ENCODE measurements at places on chromosomes 1 and 21.

GRCh38 chr1:156119503-156120209 lies 5.1 kb downstream of the LMNA start:
- peak; percentile 79 for DNase-seq

GRCh38 chr1:234980645-234981396 lies 147.8 kb downstream of the TOMM20 start:
- DNase-seq, result peak; percentile 97

DNA sequence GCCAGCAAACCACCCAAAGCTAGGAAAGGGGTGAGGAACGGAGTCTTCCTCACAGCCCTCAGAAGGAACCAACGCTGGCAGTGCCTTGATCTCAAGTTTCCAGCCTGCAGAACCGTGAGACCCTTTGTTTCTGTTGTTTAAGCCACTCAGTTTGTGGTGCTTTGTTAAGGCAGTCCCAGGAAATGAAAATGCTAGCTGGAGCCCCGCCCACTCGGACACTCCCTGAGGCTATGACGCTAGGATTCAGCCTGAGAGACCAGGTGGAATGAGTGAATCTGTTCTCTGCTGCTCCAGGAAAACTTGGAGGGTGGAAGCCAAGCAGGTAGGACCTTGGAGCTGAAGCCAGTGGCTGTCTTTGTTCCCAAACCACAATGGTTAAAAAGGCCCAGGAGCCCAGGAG lies 196.5 kb upstream of the POU3F1 start:
- no peak for DNase-seq

- DNase-seq, result peak; percentile 12
These were observed 129.7 kb downstream of the ATP1B1 start for GRCh38 chr1:169236143-169236542.

DNA sequence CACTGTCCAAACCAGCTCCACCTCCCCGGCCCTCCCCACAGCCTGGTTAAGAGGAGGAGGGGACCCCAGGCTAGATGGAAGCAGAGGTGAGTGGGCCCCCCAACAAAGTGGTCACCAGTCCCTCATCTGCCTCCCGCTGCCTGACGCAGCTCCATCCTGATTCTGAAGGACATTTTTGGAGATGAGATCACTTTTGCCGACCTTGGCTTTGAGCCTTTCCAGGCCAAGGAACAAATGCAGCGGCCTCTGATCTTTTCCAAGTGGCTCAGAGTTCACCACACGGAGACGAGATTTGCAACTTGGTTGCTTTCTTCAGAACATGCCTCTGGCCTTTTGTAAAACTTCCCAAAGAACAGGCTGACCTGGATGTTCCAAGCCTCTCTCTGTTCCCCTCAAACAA lies 223.1 kb downstream of the NPHP4 start:
- no peak for DNase-seq

GRCh38 chr1:59128239-59128736 lies 168.6 kb upstream of the FGGY start:
- DNase-seq, result peak; percentile 91

DNA sequence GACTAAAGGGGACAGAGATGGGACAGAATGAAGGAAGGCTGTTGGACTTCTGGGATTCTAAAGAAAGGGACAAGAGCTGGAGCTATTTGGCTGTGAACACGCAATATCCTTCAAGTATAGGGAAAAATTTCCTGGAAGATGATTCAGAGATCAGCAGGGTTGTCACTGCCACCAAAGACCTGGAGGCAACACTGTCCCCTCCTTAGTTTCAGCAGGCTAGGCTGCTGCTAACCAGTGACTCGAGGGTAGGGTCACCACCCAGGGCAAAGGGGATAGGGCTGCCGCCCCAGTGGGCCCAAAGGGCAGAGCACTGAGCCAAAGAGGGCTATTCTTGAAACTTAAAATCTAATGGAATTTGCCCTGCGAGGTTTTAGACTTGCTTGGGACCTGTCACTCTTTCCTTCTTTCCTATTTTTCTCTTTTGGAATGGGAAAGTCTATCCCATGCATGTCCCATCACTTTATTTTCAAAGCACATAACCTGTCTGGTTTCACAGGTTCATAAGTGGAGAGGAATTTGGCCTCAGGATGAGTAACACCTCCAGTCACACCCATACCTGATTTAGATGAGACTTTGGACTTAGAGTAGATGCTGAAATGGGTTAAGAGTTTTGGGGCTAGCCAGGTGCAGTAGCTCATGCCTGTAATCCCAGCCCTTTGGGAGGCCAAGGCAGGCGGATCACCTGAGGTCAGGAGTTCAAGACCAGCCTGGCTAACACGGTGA lies 11.9 kb downstream of the IFNLR1 start:
- no peak for DNase-seq

DNA sequence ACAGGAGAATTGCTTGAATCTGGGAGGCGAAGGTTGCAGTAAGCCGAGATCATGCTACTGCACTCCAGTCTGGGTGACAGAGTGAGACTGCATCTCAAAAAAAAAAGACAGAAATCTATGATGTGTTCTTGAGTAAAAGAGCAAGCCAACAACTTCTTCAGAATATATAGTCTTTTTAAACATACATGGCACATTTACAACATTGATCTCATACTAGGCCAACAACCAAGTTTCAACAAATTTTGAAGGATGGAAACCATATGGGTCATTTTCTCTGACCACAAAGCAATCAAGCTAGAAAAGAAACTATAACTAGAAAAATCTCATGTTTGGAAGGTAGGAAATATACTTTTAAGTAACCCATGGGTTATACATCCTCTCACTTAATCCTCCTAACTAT lies 38.3 kb downstream of the PAFAH2 start:
- no peak for DNase-seq

GRCh38 chr1:99691175-99691574 lies 45.3 kb downstream of the PALMD start:
- peak; percentile 63 for DNase-seq

GRCh38 chr1:111354584-111354983 lies 63.9 kb downstream of the CHIA start:
- DNase-seq, result no peak

- no peak for DNase-seq
These were observed 554.6 kb upstream of the BEND5 start for GRCh38 chr1:49331066-49331852.

GRCh38 chr1:233432916-233433315 lies 105.4 kb downstream of the MAP3K21 start:
- peak; percentile 8 for DNase-seq

DNA sequence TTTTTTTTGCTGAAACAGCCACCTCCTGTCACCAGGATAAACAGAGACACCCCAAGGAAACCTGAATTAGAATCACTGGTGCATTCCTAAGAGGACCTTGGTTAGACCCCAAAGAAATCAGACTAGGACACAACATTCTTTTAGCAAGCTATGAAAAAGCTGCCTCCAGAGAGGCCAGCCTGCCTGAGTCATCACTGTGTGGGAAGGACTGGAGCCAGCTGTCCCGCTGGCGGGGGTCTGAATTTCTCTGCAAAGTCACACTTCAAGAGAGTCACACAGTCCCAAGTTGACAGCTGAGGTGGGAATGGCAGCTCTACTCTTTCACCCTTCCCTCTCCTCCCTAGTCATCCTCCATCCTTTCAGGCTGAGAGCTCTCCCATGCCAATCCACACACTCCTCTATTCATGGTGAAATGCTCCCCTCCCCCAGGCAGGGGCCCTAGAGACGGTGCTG lies 405.0 kb upstream of the POU3F1 start:
- peak; percentile 93 for DNase-seq

GRCh38 chr1:221040101-221040500 lies 160.9 kb downstream of the HLX start:
- no peak for DNase-seq

- DNase-seq, result no peak
These were observed 44.5 kb downstream of the LRRC53 start for GRCh38 chr1:74467786-74468377.

DNA sequence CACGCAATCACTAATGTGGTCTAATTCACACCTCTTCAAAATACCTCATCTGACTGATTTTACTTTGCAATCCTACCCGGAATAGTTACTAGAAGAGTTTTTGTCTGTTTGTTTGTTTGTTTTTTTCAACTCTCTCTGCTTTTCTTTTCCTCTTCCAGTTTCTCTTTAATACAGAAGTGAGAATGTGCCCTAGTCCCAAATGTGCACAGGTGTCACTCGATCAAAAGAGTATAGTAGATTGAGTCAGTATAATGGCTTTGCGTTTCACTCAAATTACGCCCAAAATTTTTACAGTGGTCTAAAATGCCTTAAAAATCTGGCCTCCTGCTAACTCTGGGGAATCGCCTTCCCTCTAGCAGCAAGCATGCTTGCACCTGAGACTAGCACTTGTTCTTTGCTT lies 1536.8 kb downstream of the KCNT2 start:
- no peak for DNase-seq

GRCh38 chr1:117127795-117128194 lies 6.2 kb upstream of the TRIM45 start:
- DNase-seq, result no peak

DNA sequence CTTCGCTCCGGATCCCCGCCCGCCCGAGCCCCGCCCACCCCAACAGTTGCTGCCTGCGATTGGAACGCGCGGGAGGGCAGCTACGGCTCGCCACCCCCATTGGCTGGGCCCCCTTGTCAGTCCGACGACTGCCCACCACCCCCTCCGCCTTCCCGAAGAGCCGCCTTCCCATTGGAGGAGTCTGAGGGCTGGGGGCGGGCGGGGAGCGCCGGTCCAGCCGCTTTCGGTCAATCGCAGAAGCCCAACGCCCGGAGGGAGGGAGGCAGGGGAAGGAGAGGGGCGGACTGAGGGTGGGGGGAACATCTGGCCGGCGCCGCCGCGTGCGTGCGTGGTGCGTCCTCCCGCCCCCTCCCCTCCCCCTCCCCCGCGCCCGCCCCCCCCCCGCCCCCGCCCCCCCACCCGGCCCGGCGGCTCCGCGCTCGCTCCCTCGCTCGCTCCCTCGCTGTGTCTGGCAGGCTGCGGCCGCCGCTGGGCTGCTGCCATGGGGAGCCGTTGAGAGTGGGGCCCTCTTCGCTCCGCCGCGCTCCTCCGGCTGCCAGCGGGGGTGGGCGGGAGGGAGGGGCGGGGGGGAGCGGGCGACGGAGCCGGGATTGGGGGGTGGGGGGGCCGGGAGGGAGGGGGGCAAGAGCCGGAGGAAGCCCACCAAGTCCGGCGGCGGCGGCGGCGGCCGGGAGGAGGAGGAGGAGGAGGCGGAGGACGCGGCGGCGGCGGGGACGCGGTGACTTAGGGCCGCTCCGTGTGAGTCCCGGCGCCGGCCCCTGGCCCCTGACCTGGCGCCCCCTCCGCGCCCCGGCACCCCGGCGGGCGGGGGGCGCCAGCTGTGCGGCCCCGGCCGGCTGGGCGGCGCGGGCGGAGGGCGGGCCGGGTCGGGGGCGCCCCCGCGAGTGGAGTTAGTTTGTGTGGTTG lies 2.6 kb upstream of the ZBTB18 start:
- DNase-seq, result peak; percentile 100

DNA sequence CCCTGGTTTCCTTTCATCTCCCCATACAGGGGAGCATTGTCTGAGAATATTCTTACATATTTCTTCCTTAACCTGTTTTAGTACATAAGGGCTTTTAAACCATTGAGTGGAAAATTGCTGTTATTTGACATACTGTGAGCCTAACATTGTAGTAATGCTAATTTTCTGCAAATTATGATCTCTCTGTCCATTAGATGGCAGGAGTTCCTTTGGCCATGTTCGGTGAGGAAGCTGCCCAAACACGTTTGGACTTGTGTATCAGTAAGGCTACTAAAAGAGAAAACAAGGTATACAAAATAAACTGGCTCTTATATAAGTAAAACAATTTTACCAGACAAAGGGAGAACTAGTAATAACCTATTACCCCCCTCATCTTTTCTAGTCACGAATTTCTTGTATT lies 29.2 kb downstream of the CDC7 start:
- DNase-seq, result peak; percentile 33

- peak; percentile 82 for DNase-seq
These were observed 25.1 kb upstream of the BRDT start for GRCh38 chr1:91924146-91924545.

- no peak for DNase-seq
These were observed 92.0 kb downstream of the IER5 start for GRCh38 chr1:181180407-181181031.

- peak; percentile 35 for DNase-seq
These were observed 43.0 kb downstream of the SNX7 start for GRCh38 chr1:98704474-98704873.

GRCh38 chr1:159090286-159091179 lies 14.0 kb upstream of the AIM2 start:
- peak; percentile 70 for DNase-seq

DNA sequence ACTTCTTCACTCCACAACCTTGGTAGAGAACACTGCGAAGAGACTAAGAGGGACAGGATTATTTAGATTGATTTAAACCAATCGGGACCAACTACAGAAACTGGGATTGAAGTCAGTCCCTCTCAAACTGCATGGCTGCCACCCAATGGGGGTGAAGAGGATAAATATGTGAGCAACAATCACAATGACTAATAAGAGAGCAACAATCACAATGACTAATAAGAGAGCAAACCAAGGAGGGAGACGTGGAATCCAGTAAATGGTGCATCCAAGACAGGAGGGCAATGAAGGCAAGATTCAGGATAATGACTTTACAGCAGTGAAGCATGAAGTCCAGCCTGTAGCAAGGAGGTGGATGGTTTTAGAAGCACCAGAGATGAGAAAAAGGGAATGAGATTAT lies 322.8 kb downstream of the TTLL7 start:
- peak; percentile 61 for DNase-seq

DNA sequence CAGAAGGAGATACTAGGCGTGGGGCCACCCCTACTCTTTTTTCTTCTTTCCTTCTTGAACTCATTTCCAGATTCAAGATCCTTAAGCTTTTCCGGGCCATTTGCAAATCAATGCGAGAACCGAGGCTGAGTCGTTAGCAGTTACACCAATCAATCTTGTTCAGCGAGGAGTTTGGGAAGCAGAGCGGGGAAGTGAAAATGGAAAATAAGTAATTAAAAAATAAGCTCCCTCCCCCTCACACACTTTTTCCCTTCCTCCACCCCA lies 1.7 kb upstream of the NEGR1 start:
- no peak for DNase-seq

DNA sequence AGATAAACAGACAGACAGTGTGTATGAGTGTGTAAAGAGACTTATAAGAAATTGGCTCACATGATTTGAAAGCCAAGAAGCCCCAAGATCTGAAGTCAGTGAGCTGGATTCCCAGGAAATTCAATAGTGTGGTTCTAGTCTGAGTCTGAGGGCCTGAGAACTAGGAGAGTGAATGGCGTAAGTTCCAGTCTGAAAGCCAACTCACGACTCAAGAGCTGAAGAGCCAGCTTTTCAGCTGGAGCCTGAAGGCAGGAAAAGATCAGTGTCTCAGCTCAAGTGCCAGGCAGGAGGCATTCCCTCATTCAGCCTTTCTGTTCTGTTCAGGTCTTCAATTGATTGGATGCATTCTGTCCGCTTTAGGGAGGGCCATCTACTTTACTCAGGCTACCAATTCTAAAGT lies 257.2 kb downstream of the PLPP3 start:
- no peak for DNase-seq
